ENCODE measurements at places on chromosomes 7 and 10.
A peak's percentile ranks its signal among the peaks of the same experiment; 100 is the strongest.

DNA sequence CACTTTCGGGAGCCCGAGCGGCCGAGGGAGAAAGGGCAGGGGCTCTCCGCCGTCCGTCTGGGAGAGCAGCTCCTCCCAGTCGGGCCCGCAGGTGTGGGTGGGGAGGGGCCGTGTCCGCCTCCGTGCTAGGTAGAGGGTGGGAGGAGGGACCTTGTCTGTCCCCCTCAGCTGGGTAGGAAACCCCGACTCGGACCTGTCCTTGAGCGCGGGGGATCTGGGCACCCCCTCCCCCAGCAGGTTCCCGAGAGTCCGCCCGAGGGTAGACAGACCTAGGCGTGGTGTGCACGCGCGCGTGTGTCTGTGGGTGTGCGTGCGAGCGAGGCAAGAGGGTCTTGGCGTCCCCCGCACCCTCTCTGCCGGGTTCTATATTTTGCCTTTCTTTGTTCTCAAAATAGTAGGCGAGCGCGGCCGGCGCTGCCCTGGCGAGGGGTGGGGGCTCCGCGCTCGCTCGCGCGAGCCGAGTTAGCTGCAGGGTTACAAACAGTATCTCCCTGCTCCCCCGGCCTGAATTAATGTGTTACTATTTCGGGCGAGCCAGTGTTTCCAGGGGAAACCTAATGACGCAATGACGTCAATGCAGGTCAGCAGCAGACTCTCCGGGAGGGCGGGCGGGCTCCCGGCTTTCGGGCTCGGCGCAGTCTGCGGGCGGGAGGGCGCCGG, 73.9 kb upstream of the LEP start:
- DNase-seq = no peak

DNA sequence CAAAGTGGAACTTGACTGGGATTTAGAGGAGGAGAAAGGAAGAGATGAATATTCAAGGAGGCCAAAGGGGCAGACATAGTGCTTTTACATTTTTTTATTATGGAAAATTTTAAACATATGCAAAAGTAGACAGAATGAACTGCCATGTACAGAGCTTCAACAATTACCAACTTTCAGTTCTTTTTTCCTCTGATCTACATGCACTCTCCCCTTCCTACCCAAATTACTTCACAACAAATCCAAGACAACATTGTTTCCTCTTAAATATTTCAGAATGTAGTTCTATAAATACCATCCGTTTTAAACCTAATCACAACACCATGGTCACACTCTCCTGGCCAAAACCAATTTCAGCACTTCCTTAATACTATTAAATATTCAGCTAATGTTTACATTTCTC, 83.5 kb upstream of the FZD1 start:
- DNase-seq = no peak

GRCh38 chr10:67662415-67662814, 33.6 kb downstream of the CTNNA3 start:
- DNase-seq = no peak

DNA sequence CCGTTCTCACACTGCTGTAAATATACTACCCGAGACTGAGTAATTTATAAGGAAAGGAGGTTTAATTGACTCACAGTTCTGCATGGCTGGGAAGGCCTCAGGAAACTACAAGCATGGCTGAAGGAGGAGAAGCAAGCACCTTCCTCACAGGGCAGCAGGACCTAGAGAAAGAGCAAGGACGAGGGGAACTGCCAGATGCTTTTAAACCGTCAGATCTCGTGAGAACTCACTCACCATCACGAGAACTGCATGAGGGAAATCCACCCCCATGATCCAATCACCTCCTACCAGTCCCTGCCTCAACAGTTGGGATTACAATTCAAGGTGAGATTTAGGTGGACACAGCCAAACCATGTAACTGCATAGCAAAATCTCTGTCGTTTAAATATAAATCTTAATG, at the start of gene EBLN1:
EBLN1 (minus strand) TSS at position 174 of the 400 bp plus-strand sequence. CDS start 8,032 bp downstream, outside the sequence.
- DNase-seq = no peak

- DNase-seq = no peak
Observed at GRCh38 chr7:32043688-32044087, 26.5 kb downstream of the PDE1C start.

- no peak for DNase-seq
Observed at GRCh38 chr7:130277763-130278643, 11.3 kb downstream of the CPA2 start.

- no peak for DNase-seq
Observed at GRCh38 chr7:92602352-92603088, 12.3 kb upstream of the FAM133B start.

DNA sequence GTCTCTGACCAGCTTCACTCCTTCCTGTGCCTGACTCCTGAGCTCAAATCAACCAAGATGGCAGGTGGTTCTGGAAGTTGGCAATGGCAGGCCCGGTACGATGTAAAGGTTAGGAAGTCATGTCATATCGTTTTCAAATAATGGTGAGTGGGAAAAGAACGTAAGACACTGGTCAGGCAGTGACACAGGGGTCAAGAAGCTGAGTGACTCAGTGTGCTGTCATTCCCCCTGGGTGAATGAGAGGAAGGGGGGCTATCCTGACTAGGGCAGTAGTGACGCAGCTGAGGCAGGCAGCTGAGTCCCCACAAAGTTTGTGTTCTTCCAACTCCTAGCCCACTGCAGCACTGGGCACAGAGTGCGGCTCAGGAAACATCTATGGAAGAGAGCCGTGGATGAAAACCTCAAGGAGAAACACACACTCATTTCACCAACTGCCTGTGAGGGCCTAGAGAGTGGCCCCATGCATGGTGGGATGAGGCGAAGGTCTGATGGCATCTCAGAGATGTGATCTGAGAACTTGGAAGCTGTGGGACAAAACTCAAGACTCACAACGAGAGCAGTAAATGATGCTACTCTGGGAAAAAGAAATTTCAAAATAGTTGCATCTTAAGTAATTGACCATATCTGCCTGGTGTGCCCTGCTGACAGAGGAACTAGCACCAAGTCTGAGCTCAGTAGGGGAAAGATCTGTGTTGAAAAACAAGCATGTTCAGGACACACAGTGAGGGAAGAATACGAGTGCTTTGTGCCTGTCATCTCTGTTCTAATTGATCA, 23.2 kb downstream of the CREB3L2 start:
- no peak for DNase-seq

- peak; percentile 21 for DNase-seq
Observed at GRCh38 chr10:22945934-22946673, 18.3 kb downstream of the ARMC3 start.

- no peak for DNase-seq
Observed at GRCh38 chr7:100835903-100836811, 8.8 kb upstream of the EPHB4 start.

GRCh38 chr7:42831006-42831717, 80.7 kb downstream of the C7orf25 start:
- no peak for DNase-seq

- DNase-seq = no peak
Observed at GRCh38 chr7:1358376-1359050, 100.8 kb downstream of the MICALL2 start.

GRCh38 chr7:16460789-16461493, 4.6 kb downstream of the SOSTDC1 start:
- no peak for DNase-seq

DNA sequence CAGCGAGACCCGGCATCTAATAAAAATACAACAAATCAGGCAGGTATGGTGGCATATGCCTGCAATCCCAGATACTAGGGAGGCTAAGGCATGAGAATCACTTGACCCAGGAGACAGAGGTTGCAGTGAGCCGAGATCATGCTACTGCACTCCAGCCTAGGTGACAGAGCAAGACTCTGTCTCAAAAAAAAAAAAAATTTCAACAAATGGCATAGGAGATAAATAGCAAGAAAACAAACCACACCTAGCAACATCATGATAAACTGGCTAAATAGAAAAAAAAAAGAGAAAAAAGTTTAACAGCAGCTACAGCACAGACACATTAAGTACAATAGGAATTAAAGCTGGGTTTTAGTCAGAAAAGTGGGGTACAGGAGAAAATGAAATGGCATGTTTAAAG, 1034.6 kb upstream of the LRRN3 start:
- no peak for DNase-seq

GRCh38 chr10:127734753-127735152, 2.2 kb upstream of the FOXI2 start:
- no peak for DNase-seq

- peak; percentile 22 for DNase-seq
Observed at GRCh38 chr10:106819490-106819889, 345.0 kb downstream of the SORCS1 start.

GRCh38 chr7:34341326-34341725, 316.7 kb upstream of the NPSR1 start:
- DNase-seq = no peak

- no peak for DNase-seq
Observed at GRCh38 chr10:33335801-33336581, 1.5 kb upstream of the NRP1 start.

- DNase-seq = peak; percentile 4
Observed at GRCh38 chr10:46297406-46298204, 10.8 kb downstream of the ANTXRL start.

DNA sequence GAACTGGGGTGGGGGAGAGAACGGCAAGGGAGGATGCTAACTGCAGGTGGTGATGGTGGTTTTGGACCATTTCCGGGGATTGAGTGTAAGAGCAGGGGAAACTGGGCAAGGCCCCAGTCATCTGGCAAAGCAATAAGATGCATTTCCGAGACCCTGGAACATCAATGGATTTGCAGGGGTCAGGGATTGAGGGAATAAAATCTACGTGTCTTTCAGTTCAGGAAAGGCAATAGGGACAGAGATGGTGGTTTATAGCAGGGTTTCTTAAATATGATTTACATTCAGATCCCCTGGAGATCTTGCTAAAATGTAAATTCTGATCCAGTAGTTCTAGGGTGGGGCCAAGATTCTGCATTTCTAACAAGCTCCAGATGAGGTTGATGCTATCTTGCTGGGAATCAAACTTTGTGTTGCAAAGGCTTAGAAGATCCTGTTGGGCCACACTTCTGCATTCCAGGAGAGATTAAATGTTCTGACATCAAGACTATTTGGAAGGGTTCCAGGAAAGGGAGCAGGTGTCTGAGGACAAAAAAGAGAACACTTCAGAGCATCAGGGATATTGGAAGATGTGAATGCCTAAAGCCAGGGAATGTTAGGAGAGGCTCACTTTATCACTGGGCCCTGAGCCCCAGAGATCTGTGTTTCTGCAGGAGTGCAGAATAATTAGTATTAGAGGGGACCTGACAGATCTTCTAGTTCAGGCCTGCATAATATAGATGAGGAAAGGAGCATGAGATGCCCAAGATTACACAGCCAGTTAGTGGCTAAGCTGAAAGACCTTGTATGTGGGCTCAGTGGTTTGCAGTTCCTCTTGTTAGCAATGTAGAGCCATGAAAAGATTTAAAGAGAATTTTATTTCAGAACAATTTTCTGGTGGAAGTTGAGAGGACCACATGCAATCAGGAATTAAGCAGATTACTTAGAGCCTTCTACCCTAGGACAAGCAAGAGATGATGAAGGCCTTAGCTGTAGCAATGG, 32.4 kb downstream of the BLNK start:
- no peak for DNase-seq
